ENCODE measurements at places on chromosomes 12 and 14.

DNA sequence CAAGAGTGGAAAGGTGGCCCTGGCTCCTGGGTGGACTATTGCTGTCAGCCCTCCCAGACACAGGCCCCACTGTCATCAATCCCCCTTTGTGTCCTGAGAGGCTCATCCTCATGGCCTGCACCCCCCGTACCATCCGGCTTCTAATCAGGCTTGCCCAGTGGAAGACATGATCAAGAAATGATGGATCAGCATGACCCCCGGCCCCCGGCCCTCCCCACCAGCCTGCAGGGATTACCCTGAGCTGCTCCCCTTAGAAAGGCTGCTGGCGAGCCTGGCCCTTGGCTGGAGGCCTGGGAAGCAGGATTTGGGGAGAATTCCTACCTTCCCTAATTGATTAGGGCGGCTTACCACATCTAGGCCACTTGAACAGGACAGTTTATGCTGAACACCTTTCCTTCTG is 171.2 kb downstream of the PIWIL1 start:
- ATAC-seq: no peak

GRCh38 chr12:54126696-54127537 is 61.9 kb downstream of the SMUG1 start:
- peak; percentile 87 for ATAC-seq

GRCh38 chr14:104681689-104682074 is 7.7 kb upstream of the INF2 start:
- ATAC-seq: peak; percentile 58

GRCh38 chr12:110917961-110918360 is 2.4 kb downstream of the MYL2 start:
- ATAC-seq: no peak

- peak; percentile 86 for ATAC-seq
Observed at GRCh38 chr12:54378796-54379397, 5.6 kb downstream of the ZNF385A start.

GRCh38 chr12:72677139-72677538 is 405.0 kb downstream of the TRHDE start:
- no peak for ATAC-seq

- no peak for ATAC-seq
Observed at GRCh38 chr12:52074971-52075724, 4.4 kb upstream of the SMIM41 start.

DNA sequence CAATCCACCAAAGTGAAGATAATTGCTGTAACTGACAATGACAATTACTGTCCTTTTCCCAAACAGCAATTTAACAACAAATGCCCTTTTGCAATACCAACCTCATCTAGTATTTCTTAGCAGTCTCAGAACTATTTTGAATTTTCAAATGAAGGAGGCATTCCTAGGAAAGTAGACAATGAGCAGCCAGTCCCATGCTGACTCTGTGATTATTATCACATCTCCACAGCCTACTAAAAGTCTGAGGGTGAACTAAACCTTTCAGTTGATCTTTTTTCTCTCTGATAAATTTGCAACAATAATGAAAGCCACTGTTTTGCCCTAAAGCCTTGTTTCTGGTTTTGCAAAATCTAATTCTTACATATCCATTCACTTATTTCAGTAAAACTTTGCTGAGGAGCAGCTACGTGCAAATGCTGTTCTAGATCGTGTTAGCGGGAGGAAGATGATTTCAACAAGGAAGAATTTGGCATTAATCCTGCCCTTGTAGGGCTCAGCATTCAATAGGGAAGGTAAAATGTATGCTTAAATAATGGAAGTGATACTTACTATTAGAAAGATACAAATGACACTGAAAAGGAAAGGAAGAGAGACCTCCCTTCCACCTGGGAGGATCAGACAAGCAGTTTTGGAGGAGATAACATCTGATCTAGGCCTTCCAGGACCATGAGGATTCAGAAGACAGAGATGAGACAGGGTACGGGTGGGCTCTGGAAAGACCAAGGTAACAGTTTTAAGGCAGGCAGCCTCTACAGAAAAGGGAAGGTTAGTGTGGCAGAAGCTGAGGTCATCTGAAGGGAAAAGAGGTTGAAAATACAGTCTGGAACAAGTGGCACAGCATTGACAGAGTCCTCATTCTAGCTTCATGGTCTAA is 47.4 kb downstream of the SLC38A1 start:
- ATAC-seq: no peak

DNA sequence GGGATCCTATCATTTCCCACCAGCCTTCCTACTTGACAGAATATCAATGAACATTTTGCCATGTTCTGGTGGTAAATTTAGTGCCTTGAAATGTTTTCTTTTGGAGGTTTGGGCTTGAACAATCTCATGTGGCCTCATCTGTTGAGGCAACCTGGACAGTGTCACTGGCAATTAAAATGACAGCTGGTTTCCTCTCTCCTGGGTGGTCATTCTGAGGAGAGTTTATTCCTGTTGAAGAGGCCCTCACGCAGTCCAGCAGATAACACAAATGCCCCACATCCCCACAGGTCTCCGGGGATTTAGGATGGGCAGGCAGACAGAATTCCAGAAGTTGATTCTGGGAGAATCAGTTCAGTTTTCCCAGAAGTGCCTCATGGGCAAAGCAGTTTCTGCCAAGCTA is 41.9 kb downstream of the MMAB start:
- no peak for ATAC-seq

DNA sequence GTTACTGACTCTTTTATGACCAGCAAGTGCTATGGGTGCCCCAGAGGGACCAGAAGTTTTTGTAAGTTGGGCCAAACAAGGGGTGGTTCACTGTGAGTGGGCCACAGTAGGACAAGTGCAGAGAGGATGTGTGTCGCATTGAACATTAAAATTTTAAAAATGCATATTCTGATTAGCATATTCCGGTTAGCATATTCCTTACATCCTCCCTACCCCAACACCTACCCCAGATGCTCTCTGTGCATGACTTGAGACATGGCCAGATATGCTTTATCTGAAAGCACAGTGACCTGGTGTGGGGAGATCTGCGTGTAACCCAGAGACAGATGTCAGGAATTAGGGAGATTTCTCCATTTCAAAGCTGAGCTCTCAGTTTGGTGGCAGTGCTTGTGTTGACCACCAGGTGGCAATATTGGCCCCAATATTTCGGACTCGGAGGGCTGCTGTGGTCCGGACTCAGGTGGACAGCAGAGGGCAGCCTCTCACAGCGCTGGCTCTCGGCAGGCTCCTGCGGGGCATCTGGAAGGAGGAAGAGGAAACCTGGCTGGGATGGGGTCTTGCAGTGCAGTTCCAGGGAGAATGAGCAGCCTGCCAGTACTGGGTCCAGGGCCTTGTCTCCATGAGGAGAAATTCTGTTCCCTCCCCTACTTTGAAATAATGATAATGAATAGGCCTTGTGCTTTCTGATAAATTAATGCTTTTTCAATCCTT is 1.6 kb upstream of the CEBPE start:
- ATAC-seq: peak; percentile 83

Measured in gastroesophageal sphincter (tissue), 4 donors.